Hematopoietic multipotent progenitor cell (in vitro differentiated cells): ENCODE measurements at places on chromosomes 7 and 10.

GRCh38 chr10:80485076-80485945 lies 31.2 kb downstream of the TSPAN14 start:
- DNase-seq: peak; percentile 36

- DNase-seq: no peak
Measured at GRCh38 chr10:97494863-97495506, 3.2 kb downstream of the MMS19 start.

GRCh38 chr7:119197877-119198527 lies 973.5 kb downstream of the ANKRD7 start:
- DNase-seq: no peak

DNA sequence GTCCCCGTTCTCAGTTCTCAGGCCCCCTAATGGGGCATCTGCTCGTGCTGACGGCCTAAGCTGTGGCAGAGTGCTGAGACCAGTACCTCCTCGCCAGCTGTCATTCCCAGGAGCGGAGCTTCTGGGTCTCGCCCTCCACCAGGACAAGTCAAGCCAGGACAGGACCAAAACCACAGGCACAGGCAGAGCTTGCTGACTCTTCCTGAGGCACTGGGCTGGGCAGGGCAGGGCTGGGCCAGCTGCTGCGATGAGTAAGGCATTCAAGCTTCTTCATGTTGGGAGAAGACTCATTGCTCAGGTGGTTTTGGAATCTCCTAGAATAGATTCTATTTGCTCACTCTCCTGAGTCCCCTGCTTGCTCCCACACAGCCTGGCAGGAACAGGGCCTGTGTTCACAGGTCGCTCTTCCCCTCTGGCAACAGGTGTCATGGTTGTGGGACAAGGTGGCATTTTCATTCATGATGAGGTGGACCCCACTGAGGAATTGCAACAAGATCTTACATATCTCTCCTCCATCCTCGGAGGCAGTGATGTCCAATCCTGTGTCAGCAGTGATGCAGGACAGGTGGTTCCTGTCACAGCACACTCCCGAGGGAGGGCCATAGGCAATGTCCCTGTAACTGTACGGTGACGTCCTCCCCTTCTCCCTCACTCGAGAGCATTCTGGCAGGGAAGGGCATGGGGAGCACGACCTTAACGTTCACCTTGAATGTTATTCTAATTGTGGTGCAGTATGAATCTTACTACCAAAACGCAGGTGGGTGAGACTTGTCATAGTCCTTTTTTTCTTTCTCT lies 17.0 kb upstream of the SH3PXD2A start:
- DNase-seq: no peak

DNA sequence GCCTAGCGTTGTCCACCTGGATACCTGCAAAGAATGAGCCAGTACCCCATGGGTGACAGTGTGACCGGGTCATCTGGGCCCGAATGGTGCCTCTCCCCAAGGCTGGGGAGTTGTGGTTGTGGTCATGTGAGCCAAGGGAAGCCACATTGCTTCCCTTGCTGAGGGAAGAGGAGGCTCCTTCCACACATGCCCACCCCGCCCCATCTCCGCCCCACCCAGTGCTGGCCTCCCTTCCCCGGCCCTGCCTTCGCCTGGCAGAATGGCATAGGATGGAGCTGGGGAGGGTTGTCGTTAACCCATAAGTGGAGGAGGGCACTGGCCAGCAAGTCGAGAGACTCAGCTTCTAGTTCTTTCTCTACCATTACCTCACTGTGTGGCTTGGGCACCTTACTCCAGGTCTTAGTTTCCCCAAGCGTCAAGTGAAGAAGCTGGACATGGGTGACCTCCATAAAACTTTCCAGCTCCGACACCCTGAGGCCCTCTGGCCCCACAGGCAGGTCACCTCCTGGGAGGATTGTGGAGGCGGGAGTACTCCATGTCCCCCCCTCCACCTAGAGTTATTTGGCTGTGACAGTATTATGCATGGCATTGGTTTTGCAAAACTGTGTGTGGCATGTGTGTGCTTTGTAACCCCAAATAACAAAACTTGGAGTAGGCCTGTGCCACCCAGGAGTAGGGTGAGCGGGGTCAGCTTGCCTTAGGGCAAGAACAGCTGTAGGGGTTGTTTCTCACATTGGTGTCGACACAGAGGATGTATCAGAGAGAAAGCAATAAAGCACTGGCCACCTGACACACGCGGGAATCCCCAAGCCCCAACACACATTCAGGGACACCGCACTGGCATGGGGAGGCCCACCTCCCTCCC lies 90.5 kb upstream of the MACROH2A2 start:
- DNase-seq: peak; percentile 3

GRCh38 chr7:35521941-35522340 lies 173.0 kb downstream of the HERPUD2 start:
- no peak for DNase-seq
